ENCODE measurements at places on chromosomes 11 and 22.

DNA sequence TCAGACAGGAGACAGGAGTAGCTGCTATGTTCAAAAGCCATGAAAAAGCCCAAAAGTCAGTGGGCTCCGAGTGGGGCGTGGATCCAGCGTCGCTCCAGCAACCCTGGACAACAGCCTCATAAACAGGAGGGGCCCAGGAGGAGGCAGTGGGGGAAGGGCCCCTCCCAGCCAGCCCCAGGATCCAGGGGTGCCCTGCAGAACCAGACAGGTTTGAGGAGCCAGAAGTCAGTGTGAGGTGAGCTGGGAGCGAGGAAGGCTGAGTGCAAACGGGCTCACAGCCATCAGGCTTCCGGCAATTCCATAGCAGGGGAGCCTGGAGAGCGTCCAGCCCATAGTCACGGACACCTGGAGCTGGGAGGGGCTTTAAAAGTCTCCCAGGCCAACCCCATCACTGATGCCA lies 217.7 kb downstream of the MN1 start:
- DNase-seq = no peak

- DNase-seq = no peak
Measured at GRCh38 chr11:48080301-48080861, 100.0 kb downstream of the PTPRJ start.

DNA sequence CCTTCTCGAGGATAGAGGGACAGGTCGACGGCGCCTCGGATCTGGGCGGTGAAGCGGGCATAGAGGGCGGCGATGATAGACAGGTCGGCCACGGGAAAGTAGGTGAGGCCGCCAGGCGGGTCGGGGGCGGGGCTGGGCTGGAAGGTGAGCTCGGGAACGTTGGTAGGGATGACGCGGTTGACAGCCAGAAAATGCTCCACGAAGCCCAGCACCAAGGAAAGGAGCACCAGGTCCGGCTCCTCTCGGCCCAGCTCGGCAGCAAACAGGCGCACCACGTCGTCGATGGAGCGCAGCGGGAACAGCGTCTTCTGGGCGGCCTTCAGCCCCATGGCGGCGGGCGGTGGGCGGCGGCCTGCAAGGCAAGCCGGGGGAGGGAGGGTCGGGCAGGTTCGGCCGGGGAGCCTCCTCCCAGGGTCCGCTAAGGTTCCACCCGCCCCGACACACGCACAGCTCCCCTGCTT lies 540 bp downstream of the MEN1 start:
- DNase-seq = peak; percentile 62

GRCh38 chr11:117910941-117911655 lies 18.1 kb downstream of the TMPRSS13 start:
- DNase-seq = no peak

- peak; percentile 62 for DNase-seq
Measured at GRCh38 chr11:117823294-117823945, 1.1 kb downstream of the FXYD2 start.

- peak; percentile 39 for DNase-seq
Measured at GRCh38 chr11:121650351-121651256, 197.8 kb upstream of the SORL1-AS1 start.

DNA sequence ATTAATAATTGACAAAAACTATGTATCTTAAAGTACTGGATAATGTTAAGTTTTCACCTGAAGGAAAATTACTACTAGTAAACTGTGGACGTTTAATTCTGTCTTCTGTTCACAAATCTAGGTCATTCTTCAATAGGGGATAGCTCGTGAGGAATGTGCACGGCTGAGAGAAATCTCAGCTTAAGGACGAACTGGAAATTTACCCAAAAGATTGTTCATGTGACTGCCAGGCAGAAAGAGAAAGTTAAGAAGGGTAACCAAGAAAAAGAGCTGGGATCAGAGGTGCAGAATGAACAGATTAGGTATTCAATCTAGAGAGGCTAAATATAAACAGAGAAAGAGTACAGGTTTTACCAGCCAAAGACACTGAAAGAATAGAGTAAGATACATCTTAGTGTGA lies 245.3 kb downstream of the CASP12 start:
- DNase-seq = no peak

DNA sequence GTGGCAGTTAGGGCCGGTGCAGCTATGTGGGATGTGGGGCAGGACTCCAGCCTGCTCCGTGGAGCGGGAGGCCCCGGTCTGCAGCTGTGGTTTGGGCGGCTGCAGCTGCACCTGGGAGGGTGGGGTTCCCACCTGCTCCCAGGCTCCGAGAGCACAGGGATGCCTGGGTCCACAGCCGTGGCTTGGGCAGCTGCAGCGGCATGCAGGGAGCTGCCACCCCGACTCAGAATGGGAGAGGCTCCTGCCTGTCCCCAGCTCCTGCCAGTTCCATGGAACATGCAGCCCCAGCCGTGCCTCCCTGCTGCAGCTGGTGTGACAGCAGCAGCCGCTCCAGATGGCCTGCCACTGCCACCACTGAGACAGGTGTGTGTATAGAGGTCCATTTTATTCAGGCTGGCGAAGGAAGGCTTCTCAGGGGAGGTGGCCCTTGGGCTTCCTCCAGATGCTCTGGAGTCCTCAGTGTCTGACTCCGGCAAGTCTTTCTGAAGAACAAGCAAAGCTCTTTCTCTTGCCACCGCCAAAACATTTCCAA lies 21.8 kb upstream of the UPK3A start:
- DNase-seq = no peak

DNA sequence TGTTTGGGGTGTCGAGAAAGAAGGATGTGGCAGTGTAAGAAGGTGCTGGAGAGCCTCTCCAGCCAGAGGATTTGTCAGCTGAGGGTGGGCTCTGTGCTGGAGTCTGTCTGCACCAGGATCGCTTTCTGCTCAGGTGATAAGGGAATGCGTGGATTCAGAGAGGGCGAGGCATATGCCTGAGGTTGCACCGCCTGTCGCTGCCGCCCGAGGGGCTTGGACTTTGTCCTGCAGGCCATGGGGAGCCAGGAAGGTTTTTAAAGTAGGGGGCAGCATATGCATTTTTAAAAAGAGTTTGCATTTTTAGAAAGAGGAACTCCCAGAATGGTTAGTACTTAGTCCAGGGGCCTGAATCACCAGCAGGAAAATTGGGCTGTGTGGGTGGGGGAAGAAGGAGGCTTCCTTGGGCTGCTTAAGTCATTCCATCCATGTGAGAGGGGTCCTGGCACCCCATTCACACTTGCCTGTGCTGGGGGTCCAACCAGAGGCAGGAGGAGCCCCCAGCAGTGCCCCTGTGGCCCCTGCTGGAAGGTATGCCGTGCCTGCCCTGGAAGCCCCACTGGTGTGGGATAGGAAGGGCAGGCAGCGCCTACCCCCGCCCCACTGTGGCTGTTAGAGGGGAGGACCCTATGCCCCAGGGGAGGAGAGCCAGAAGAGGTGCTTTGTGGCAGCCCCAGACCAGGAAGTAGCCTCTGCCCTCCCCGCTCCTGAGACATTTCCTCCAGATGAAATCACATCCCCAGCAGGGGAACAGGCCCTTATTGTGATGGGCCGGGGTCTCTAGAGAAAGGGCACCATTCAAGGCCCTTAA lies 35.8 kb upstream of the MYRF start:
- DNase-seq = no peak

- DNase-seq = no peak
Measured at GRCh38 chr11:11898648-11899047, 56.9 kb downstream of the USP47 start.

GRCh38 chr11:9446230-9446629 lies 14.6 kb upstream of the ZNF143 start:
- DNase-seq = no peak

DNA sequence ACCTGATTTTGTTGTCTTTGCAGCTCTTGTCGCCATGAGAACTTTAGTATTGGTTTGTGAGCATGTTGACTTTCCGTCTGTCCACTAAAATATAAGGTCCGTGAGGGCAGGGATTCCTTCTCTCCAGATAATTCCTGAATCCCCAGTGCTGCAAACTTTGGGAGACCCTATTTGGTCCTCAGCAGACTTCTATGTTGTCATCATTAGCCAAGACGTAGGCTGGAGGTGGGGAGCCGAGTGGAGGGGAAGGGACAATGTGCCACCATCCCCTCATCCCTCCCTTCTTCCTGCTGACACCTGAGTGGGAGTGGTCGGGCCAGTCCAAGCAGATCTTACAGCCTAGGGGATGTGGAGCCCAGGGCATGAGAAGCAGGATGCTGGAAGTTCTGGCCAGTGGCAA lies 690.6 kb downstream of the TBC1D22A start:
- DNase-seq = peak; percentile 8

DNA sequence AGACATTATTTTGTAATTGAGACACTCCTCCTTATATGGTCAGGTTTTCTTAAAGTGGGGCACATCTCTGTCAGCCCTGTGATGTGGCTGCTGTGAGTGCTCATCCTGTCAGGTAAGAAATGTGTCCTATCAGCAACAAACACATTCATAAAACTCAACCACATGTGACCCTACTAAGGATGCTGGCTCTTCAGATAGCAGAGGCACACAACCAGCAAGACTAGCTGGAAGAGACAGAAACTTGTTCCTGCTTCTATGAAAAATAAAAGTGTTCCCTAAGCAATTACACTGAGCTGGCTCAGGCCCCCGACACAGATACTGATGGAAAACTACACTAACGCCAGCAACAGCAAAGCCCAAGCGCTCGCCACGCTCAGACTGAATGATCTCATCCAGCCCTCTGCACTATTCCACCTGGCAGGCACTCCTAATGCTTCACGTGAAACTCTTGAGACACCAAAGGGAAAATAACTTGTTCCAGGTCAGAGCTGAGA lies 49.8 kb upstream of the CYP2D6 start:
- DNase-seq = no peak

DNA sequence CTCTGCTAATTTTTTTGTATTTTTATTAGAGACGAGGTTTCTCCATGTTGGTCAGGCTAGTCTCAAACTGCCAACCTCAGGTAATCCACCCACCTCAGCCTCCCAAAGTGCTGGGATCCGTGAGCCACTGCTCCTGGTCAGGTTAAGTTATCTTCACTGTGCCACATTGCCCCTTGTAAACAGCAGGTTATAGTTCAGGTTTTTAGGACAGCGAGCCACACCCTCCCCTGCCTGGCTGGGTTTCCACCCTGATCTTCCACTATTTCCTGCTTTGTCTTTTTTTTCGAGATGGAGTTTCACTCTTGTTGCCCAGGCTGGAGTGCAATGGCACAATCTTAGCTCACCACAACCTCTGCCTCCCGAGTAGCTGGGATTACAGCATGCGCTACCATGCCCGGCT lies 16.1 kb downstream of the ACO2 start:
- no peak for DNase-seq

- DNase-seq = no peak
Measured at GRCh38 chr22:49667236-49667635, 160.4 kb downstream of the BRD1 start.

- no peak for DNase-seq
Measured at GRCh38 chr11:70703141-70704064, 305.1 kb downstream of the CTTN start.

DNA sequence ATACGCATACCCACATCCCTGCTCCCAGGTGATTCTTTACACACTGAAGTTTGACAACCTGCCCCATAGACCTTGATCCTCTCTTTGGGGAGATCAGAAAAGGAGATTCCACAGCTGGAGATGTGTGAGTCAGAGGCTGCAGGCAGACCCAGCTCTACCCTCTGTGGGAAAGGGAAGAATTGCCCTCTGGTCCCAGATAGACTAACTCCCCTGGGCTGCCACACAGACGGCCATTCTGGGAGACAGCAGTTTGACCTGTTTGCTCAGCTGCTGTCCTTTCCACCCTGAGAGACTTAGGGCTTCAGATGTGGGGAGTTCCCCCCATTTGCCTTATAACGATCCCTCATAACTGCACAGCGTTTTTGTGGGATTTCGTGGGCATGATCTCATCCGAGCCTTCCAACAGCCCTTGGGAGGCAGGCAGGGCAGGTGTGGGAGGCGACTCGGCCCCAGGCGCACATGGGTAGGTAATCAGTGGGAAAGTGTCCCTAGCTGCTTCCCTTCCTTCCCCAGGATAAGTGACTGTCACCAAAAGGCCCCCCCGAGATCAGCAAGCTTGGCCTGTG lies 14.1 kb downstream of the FAM83F start:
- no peak for DNase-seq

GRCh38 chr11:112459001-112459400 lies 198.3 kb upstream of the PLET1 start:
- no peak for DNase-seq

DNA sequence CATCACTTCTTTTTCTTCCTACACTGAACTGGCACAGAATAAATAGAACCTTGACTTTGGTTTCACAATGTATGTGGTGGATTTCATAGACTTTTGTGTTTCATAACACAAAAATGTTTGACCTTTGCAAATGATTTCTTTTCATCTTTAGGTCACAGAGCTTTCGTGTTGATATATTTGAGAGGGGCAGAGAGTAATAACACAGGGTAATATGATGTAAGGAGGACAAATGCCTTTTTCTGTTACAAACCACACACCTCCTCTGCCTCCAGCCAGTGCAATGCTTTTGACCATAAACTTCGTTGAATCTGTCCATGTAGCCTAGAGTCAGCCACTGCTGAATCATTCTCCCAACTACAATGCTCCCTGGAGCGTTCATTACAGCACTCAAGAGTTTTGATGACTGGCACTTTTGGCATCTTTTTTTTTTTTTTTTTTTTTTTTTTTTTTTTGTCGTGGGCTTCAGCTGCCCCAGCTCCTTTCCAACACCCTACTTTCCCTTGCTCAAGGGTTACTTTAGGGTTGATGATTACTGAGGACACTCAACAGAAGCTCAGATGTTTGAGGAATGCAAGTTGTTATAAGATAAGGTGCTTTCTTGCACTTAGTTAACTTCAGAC lies 11.4 kb upstream of the CAT start:
- DNase-seq = no peak

- no peak for DNase-seq
Measured at GRCh38 chr11:30016588-30017363, at the start of gene KCNA4. Gene KCNA4, minus strand, starts transcription at chr11:30017030. Its CDS starts 4,352 bp downstream, at chr11:30012678.

DNA sequence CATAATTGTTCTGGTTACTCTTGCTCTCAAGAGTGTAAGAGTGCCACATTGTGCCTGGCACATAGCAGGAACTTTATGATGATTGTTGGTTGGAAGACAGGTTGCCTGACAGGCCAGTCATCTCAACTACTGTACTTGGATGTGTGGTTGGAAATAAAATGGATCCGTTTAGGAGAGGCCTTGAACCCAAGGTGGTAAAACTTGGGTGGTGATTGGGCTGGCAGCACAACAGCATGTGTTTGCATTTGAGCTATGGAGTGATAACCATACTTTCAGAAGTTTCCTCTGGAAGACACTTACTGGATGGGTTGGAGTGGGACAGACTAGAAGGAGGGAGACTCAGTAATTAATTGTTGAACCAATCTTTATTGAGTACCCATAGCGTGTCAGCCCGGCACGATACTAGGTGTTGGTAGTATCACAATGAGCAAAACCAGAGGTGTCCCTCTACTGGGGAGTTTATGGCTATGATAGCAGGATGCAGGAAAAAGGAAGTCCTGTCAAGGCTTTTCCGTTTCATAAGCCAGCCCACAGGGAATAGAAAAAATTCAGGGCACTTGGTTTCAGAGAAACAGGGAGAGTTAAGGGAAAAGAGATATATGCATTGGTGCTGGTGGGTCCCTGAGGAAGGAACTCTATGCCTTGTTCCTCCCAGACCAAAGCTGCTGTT lies 3.1 kb upstream of the TMEM109 start:
- no peak for DNase-seq

DNA sequence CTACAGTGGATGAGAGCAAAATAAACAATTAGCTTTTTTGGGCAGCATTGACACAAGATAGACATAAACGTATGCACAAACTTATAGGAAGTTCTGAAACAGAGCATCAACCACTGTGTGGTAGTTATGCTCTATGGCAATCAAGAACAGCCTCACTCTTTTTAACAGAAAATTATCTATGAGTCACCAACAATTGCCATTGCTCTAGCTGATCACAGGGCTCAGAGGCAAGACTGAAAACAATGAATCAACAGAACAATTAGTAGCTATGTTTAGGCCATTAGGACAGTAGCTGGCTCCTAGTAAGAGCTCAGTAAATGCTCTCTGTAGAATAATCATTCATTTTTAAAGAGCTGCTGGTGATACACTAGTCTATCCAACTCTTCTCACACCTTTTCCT lies 34.9 kb upstream of the PICALM start:
- no peak for DNase-seq
